ENCODE measurements at places on chromosomes 5 and 9.

GRCh38 chr5:104018299-104018698 is 455.7 kb upstream of the NUDT12 start:
- DNase-seq = no peak

GRCh38 chr5:134649163-134649835 is 714 bp downstream of the SEC24A start:
- no peak for DNase-seq

DNA sequence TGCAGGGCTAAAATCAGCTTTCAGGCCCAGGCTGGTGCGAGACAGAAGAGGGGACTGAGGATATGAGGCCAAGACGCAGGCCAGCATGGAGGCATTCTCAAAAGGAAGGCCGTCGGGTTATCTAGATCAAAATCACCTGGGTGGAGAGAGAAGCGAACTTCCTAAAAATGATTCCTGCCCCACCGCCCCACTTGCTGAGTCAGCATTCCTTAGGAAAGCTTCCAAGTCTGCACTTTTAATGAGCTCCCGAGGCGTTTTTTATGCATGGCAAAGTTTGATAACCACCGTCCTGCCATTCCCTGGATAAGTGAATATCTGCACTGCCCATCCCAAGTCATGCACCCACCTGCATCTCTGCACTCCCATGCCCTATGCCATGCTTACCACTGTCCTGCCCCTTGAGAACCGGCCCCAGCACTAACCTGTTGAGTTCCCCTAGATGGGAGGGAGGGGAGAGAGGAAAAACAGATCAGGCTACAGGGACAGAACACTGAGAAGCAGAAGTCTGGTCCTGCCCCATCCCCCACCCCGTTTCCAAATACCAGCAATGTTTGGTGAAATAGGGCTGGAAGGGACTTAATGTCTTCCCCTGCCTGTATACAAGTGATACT is 1.6 kb upstream of the SPOCK1 start:
- no peak for DNase-seq

DNA sequence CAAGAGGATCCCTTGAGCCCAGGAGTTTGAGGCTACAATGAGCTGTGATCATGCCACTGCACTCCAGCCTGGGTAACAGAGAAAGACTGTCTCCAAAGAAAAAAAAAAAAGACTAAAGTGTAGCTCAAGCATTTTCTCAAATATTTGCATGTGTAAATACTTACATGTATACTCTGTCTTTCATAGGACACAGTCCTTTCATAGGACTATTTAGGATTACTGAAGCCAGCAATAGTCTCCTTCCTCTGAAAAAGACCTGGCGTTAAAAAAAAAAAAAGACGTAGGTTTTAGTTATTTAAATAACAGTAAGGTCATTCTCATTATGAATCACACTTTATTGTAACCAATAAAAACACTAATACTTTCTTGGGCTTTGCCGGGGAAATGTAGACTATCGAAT is 29.9 kb downstream of the HSDL2 start:
- no peak for DNase-seq

GRCh38 chr5:67214707-67215447 is 18.3 kb upstream of the CD180 start:
- no peak for DNase-seq

DNA sequence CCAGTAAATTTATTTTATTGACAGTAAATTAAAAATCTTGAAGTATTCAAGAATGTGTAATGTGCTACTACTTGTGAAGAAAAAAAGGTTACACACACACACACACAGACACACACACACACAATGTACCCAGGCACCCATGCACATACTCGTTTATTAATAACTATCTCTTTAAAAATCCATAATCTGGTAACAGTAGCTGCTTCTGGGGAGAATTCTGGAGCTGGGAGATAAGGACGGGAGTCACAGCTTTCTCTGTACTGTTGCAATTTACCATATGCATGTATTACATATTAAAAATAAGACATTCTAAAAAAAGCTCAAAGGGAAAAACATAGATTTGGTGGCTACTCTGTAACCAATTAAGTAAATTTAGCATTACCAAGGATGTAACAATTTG is 7.9 kb upstream of the C1QTNF2 start:
- no peak for DNase-seq

- no peak for DNase-seq
These were observed 69.7 kb upstream of the TAF11L2 start for GRCh38 chr5:17428176-17428800.

DNA sequence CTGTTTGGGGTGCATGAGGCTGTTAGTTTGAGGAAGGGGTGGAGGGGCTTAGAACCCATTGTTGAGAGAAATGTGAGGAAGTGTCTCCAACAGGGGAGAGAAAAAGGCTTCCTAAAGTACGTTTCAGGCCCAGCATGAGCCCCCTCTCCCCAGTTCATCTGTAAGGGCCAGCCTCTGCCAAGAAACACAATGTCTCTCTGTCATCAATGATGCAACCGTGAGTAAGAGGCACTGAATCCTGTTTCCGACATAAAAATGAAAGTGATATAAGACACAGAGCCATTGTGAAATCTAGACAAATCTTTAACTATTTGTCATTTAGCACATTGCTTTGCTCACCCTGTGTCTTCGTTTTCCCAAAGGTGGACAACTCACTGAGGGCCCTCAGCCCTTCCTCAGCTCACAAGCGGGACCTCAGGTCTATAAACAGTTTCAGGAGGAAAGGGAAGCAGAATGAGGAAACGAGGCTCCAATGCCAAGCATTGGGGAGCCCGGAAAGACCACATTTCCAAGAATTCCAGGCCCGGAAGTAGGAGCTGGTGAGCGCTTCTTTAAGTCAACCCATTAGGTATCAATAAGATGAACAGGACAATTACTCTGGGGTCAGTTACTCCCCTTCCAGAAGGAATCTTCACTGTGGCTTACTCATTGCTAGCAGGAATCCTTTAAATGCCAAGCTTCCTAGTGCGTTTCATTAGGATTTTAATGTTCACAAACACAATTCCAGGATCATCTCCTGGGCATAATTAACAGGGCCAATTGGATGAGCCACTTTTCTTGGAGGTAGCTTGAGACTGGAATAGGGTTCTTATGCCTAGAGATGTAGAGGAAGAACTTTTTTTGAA is 59.0 kb upstream of the KLF4 start:
- no peak for DNase-seq

- no peak for DNase-seq
These were observed 88.0 kb downstream of the TRIO start for GRCh38 chr5:14231156-14231555.

DNA sequence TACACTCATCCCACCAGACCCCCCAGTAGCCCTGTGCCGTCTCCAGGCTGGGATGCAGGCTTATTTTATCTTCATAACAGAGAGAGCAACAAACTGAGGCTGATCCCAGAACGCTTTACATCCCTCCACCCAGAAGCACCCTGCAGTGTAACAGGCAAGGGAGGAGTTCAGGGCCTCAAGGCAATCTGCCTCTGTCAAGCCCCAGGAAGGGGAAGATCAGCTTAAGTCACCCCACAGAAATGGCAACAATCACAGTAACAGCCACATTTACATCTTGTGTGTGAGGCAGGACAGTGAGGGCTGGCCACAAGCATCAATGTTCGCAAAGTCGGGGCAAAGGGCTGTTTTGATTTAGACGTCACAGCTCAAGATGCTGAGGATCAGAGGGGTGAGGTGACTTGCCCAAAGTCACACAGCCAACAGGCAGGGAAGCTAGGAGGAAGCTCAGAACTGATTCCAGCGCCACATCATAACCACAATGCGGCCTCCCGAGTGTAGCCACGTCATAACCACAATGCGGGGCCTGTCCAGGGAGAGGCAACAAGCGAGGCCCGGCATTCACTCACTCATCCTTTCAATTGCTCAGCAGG is 14.4 kb downstream of the STK10 start:
- no peak for DNase-seq

DNA sequence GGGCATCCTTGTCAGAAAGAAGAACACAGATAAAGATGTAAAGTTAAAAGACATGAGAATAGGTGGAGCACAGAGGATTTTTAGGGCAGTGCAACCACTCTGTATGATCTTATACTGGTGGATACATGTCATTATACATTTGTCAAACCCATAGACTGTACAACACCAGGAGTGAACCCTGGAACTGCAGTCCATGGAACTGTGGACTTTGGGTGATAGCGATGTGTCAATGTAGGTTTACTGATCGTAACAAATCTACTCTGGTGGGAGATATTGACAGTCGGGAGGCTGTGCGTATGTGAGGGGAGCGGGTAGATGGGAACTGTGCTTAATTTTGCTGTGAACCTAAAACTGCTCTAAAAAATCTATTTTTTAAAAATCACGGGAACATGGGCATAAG is 60.6 kb downstream of the MROH2B start:
- no peak for DNase-seq

- DNase-seq = no peak
These were observed 26.5 kb downstream of the CDKN2A start for GRCh38 chr9:21967702-21968101.

- DNase-seq = no peak
These were observed 4.3 kb upstream of the SLC36A2 start for GRCh38 chr5:151351671-151352070.

GRCh38 chr5:94793816-94794198 is 175.3 kb downstream of the SLF1 start:
- DNase-seq = no peak

DNA sequence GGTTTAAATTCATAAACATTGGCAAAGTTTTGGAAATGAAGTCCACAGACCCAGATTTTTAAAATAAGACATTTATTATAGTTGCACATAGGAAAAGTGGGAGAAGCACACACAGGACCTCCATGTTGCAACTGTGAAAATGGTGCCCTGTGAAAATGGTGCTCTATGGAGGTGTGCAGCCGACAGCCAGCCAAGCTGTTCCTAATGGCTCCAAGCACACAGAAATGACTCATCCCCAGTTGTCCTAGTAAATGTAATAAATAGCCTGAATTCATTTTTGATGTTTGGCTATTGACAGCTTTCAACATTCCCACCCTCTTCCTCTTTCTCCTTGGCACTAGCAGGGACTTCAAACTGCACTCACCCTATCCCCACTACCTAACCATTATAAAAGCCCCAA is 590.9 kb downstream of the CAAP1 start:
- no peak for DNase-seq

DNA sequence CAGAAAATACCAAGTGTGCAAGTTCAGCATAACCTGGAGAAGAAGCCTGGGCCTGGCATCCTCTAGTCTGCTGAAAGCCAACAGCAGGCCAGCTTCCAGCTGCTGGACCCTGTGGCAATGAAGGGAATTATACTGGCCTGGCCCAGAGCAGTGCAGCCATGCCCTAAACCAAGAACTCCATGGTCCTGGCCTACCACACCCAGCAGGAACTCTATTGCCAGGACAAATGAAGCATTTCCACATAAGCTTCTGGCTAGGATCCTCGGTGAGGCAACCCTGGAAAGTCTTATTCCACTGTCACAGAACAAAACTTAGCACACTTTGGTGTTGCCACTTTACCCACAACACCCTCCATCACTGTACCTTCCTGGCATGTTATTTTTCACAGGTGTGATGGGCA is 35.5 kb downstream of the CDK5RAP2 start:
- no peak for DNase-seq

Data from amygdala (tissue), 56 donors.